ENCODE measurements at places on chromosomes 5 and 9. TPM values are rescaled to one million over a fixed set of nuclear protein-coding genes. Genes with fewer than 3 reads are reported as not detected.
A peak's percentile ranks its signal among the peaks of the same experiment; 100 is the strongest.

SHISAL2B gene
- total RNA-seq: not detected

- no peak for DNase-seq
- H3K4me3 ChIP-seq: no peak overlapping the region
- no peaks in the 10 kb centered on the region for H3K27me3 ChIP-seq
- no peaks in the 10 kb centered on the region for H3K36me3 ChIP-seq
- no peaks in the 10 kb centered on the region for H3K4me1 ChIP-seq
These were observed 392.1 kb downstream of the DTWD2 start for GRCh38 chr5:118596255-118596654.

DNA sequence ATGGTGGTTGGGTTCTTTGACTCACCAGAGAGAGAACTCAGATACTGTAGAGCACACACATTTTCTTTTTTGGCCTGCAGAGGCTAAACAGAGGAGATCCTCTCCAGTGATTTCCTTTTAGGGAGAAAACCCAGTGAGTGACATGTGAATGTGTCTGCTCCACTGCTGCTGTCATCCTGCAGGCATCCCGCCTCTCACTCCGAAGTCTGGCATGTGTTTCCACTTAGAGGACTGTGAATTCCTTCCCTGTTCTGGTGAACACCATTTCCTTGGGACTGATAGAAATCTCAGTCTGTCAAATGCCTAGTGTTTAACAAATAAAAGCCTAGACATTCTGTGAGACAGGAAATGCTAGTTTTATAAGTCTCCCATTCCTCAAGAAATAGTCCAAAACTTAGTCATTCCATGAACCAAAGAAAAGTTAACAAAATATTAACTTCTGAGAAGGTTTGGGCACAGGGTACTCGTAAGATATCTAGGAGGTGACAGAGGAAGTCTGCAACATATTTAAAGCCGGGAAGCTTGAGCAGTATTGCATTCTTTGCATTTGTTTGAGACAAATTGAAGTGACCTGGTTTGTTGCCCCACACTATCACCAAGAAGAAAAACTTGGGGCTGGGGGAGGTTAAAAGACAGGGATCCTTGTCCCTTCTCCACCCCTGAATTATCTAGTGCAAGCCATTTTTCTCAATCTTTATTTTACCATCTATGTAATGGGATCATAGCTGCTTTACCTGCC is 74.9 kb upstream of the NIPAL4 start:
- no peaks in the 10 kb centered on the region for H3K27me3 ChIP-seq
- H3K4me3 ChIP-seq: no peak overlapping the region
- peaks cover 54% of the 10 kb centered on the region for H3K36me3 ChIP-seq
- H3K4me1 ChIP-seq: peaks cover 6% of the 10 kb centered on the region

GABRA6 gene
- total RNA-seq: not detected

GRCh38 chr5:175257847-175258194 is 186.2 kb downstream of the DRD1 start:
- H3K27me3 ChIP-seq: peaks cover 2% of the 10 kb centered on the region
- H3K36me3 ChIP-seq: no peaks in the 10 kb centered on the region
- peaks cover 7% of the 10 kb centered on the region for H3K4me1 ChIP-seq

DNA sequence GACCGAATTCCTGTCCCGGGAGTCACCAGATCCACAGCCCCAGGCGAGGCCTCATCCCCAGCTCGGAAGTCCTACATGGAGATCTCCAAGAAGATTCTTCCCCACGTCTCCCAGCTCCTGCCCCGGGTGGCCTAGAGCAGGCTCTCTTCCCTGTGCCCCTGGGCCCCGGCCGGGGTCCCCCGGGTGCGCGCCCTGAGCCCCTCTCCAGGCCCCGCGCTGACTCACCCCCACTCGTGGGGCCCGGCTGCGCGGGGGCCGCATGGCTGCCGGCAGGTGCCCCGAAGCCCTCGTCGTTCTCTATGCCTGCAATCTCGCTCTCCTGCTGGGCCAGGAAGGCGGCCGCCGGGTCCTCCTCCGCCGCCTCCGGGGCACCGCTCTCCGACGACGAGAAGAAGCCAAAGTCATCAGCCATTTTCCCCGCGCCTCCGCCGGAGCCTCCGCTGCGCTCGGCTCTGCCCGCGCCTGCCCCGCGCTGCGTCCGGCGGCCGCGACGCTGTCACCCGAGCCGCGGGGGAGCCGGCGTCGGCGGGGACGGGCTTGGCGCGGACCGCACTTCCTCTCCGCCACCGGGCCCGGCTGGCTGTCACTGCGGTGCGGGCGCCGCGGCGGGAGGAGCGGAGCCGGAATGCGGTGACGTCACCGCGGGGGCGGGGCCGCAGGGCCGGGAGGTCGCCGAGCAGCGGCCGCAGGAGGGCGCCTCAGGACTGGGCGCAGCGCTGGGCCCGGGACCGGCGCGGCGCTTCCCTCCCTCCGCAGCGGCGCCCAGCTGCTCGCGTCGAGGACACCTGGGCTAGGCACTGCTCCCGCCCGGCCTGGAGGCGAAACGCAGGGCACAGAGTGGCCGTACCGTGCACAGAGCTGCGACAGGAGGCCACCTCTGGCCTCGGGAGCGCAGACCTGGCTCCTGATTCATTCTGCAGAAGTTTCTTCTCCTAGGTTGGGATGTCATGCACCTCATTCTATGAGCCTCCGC is at the start of gene CLTB:
Gene CLTB, minus strand, starts transcription at position 588 of the 973 bp plus-strand sequence. Its CDS starts 176 bp downstream, at position 412.
- no peaks in the 10 kb centered on the region for H3K36me3 ChIP-seq
- H3K27me3 ChIP-seq: peaks cover 17% of the 10 kb centered on the region
- H3K27ac ChIP-seq: peak within 1 kb of the TSS; percentile 77

CEP120 gene
- 42.8 TPM for total RNA-seq

SPINK7 gene
- total RNA-seq: not detected

COL15A1 gene
- total RNA-seq: 0.20 TPM

CDH10 gene
- not detected for total RNA-seq

GRCh38 chr9:37290940-37291485 is 131.5 kb upstream of the GRHPR start:
- no peak for DNase-seq
- H3K27ac ChIP-seq: peak overlapping the region; percentile 86
- H3K4me3 ChIP-seq: peak overlapping the region; percentile 74
- peaks cover 43% of the 10 kb centered on the region for H3K4me1 ChIP-seq

GRCh38 chr9:75907329-75907728 is 16.9 kb downstream of the PCSK5 start:
- H3K4me1 ChIP-seq: peaks cover 6% of the 10 kb centered on the region
- DNase-seq: no peak
- no peaks in the 10 kb centered on the region for H3K27me3 ChIP-seq
- no peak overlapping the region for H3K27ac ChIP-seq
- H3K36me3 ChIP-seq: peaks cover 8% of the 10 kb centered on the region

DNA sequence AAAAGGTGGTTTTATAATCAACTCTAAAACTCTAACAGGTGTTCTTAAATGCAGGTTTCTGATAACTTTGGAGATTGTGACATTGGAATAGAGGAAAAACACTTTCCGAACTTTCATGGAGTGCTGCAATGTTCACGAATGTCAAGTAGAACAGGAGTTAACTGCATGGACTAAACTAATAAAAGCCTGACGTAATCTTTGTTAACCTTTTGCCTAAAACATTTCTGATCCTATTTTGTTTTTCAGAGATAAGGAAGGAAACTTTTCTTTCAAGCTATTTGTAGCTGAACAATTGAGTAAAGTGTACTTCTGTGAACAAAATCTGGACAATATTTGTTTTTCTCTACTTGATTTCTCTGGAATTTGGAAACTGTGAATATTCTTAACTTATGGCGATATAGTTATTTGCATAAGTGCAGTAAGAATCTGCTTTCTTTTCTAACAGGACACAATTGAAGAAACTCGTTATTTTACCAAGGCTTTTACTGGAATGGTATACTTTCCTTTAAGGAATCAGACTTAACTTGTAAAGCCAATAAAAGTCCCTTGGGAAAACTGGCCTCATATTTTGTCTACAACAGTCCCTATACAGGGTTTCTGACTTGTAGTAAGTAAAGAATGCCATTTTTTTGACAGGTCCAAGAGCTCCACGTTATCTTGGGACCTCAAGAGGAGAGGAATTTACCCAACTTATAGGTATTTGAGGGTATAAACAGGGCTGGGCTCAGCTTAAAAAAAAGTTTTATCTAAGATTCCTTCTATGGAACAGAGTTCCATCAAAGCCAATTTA is 154.7 kb downstream of the NXNL2 start:
- H3K4me3 ChIP-seq: no peak overlapping the region
- no peak for DNase-seq
- H3K36me3 ChIP-seq: no peaks in the 10 kb centered on the region
- H3K27me3 ChIP-seq: peaks cover 6% of the 10 kb centered on the region

AK1 gene
- total RNA-seq: 46.8 TPM

DNA sequence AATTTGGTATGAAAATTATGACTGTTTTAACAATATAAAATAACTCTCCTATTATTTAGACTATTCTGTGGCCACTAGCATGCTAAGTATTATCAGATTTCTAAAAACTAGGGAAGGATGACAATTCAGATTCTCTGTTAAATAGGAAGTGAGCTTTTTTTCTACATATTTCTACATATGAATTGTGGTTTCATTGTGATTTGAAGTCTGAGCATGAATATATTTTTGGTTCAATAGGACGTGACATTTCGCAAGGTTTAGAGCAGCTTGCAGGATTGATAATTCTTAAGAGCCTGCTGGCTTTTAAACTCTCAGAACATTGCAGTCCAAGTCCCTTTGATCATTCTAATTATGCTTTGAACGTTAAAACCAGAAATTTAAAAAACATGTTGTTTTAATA is 82.9 kb downstream of the ADGRV1 start:
- no peak overlapping the region for H3K27ac ChIP-seq
- no peaks in the 10 kb centered on the region for H3K36me3 ChIP-seq
- peaks cover 2% of the 10 kb centered on the region for H3K27me3 ChIP-seq
- no peaks in the 10 kb centered on the region for H3K4me1 ChIP-seq

SLC27A6 gene
- total RNA-seq: not detected

GRCh38 chr5:142132916-142133315 is 24.3 kb downstream of the NDFIP1 start:
- no peaks in the 10 kb centered on the region for H3K27me3 ChIP-seq
- H3K4me1 ChIP-seq: peaks cover 28% of the 10 kb centered on the region
- H3K4me3 ChIP-seq: no peak overlapping the region
- DNase-seq: no peak
- peaks cover 22% of the 10 kb centered on the region for H3K36me3 ChIP-seq
- H3K27ac ChIP-seq: no peak overlapping the region

DNA sequence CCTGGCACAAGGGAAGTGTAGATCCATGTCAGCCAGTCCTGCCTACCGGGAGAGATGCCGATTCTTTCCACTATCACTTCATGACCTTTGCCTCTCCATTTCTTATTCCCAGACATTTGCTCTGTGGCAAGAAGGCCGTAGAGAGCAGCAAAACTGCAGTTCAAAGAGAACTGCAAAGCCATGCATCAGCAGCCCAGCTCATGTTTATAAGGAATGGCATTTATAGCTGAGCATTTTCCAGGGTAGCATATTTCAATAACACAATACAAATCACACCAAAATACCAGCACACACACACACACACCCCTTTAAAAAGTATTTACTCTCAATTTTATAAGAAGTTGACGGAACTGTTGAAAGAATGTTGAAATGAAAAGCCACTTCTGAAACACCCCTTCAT is 126.7 kb upstream of the EGFLAM start:
- peaks cover 2% of the 10 kb centered on the region for H3K27me3 ChIP-seq
- H3K27ac ChIP-seq: no peak overlapping the region
- H3K36me3 ChIP-seq: no peaks in the 10 kb centered on the region
- no peaks in the 10 kb centered on the region for H3K4me1 ChIP-seq

MARCHF11 gene
- total RNA-seq: not detected

- H3K27ac ChIP-seq: no peak overlapping the region
- no peak for DNase-seq
- no peak overlapping the region for H3K4me3 ChIP-seq
- no peaks in the 10 kb centered on the region for H3K27me3 ChIP-seq
These were observed 149.5 kb upstream of the PHYKPL start for GRCh38 chr5:178381921-178382695.

- no peaks in the 10 kb centered on the region for H3K27me3 ChIP-seq
- no peak overlapping the region for H3K4me3 ChIP-seq
- DNase-seq: no peak
- H3K27ac ChIP-seq: no peak overlapping the region
These were observed 284.1 kb downstream of the CTNND2 start for GRCh38 chr5:11620172-11620571.
